ENCODE measurements at places on chromosomes 7 and 10.

DNA sequence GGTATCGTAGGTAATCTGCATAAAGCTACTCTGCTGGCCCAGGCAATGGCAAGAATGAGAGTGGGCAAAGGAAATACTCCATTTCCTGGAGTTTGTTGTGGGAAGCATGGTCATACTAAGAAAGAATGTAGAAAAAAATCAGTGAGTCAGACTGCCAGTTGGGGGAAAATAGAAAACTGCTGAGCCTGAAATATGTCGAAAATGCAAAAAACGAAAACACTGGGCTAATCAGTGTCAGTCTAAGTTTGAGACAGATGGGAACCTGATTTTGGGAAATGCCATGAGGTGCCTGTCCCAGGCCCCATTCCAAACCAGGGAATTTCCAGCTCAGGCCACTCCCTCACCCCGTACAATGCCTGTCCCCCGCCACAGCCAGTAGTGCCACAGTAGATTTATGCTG is 150.0 kb downstream of the ZNF33B start:
- DNase-seq, result no peak

DNA sequence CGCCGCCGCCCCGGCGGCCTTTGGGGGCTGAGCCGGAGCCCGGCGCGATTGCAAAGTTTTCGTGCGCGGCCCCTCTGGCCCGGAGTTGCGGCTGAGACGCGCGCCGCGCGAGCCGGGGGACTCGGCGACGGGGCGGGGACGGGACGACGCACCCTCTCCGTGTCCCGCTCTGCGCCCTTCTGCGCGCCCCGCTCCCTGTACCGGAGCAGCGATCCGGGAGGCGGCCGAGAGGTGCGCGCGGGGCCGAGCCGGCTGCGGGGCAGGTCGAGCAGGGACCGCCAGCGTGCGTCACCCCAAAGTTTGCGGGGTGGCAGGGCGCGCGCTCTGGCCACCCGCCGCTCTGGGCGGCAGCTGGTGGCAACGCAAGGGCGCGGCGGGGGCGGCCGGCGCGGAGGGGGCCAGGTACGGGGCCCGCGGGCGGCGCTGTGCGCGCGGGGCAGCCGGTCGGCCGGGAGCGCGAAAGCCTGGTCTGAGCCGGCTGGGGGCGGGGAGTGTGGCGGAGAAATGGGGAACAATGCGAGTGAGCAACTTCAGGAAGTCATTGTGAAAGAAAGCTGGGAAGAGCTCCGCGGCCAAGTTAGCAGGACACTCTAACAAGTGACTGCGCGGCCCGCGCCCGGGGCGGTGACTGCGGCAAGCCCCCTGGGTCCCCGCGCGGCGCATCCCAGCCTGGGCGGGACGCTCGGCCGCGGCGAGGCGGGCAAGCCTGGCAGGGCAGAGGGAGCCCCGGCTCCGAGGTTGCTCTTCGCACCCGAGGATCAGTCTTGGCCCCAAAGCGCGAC is at the start of gene IKZF1:
Gene IKZF1 (plus strand): TSS at position 588 of the 782 bp plus-strand sequence. CDS start 14,346 bp downstream, outside the sequence.
- peak; percentile 54 for DNase-seq

GRCh38 chr10:11687357-11687771 is 54.8 kb upstream of the ECHDC3 start:
- no peak for DNase-seq

GRCh38 chr10:128915630-128916029 is 551.4 kb upstream of the MGMT start:
- DNase-seq, result no peak

GRCh38 chr10:70974351-70974901 is 86.1 kb upstream of the PCBD1 start:
- DNase-seq, result no peak

DNA sequence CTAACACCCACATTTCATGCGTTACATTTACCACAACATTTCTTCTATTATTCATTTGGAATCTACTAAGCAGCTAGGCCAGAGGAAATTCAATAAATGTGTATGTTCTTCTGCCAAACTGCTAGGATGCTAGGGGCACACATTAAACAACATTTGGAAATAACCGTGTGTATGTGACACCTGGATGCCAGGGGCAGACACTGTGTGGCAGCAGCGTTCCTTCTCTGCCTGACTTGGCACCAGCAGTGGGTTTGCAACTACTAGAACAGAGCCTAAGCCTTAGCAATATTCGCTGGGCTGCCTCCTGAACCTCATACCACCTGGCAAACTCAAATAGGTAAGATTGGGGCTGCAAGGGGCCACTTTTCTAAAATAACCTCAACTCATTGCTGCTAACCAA is 182.1 kb downstream of the CHCHD3 start:
- DNase-seq, result no peak

DNA sequence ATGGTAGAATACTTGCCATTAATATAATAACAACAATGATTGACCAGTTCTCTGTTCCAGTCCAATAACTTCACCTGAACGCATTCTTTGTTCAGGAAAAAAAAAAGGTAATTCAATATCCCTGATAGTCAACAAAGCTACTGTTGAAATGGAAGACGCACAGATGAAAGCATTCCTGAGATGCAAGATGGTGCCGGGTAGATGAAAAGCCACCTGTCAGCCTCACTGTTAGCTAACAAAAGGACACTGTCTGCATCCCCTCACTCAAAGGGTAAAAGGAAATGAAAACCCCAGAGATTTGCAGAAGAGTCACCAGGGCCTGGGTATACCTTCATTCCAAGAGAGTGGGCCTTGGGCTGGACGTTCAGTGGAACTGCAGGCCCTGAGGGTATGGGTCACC is 357.4 kb downstream of the PLXNA4 start:
- DNase-seq, result no peak

- no peak for DNase-seq
These were observed 20.9 kb upstream of the CYP51A1 start for GRCh38 chr7:92155108-92155739.

DNA sequence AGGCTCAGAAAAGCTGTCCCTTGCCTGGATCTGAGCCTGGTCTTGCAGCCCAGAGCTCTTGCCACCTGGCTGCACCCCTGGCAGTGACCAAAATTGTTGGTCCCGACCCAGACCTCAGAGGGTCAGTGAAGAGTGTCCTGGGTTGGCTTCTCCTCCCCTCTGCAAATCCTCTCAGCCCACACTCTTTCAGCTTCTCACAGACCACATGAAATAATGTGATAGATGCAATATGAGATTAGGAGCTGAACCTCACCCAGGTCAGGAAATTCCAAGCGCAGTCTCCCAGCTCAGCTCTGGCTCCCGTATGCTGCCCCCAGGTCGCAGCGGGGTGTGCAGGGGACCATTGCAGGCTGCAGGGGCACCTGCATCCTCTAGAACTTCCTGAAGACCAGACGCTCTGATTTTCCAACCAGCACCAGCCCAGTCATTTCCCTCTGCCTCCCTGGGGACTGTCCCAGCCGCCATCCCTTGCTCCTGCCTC is 19.6 kb upstream of the RET start:
- DNase-seq, result no peak

- DNase-seq, result no peak
These were observed 67.7 kb downstream of the BMPR1A start for GRCh38 chr10:86824151-86824550.

GRCh38 chr10:109957092-109957797 is 33.9 kb upstream of the XPNPEP1 start:
- no peak for DNase-seq

DNA sequence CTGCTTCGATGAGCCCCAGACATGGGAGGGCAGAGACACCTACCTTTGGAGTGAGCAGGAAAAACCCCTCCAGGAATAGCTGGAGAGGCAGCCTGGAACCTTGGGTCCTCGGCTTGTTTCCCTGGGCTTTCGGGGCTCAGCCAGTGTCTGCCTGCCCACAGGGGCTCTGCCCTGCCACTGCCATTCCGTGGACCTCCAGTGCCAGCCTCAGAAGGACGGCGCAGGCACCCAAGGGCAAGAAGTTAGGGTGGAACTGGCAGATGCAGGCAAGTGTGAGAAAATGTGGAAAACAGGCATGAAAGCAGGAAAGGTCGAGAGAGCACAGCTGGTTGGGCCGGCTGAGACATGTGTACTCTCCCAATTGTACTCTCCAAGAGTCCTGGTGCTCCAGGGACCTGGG is 281.5 kb downstream of the GRID1 start:
- DNase-seq, result no peak

GRCh38 chr10:80500572-80501380 is 36.9 kb upstream of the SH2D4B start:
- DNase-seq, result peak; percentile 38

GRCh38 chr7:22676385-22676784 is 50.6 kb upstream of the IL6 start:
- DNase-seq, result no peak

DNA sequence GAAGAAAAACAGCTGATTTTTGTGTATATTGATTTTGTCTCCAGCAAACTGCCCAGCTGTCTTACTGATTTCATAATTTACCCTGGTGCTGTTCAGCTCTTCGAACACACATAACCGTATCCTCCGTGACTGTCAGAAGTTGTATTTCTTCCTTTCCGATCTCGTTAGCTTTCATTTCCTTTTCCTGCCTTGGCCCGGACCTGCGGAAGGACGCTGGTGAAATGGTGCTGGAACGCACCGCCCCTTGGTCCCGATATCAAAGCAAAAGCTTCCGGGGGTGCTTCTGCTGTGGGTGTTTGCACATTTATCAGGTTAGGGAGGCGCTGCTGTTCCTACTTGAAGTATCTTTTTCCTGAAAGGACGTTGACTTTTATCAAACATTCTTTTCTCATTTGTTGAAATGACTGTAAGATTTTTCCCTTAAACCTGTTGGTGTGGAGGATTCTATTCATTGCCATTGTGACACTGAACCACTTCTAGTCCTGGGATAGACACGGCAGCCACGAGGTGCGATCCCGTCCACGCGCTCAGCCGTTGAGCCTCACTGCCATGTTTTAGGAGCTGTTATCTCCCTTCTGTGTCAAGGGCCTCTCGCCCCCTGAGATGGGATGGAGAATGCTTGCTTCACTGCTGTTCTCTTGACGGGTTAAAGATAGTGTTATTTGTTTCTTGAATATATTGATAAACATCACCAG is 72.6 kb downstream of the FOXL3 start:
- DNase-seq, result peak; percentile 41

DNA sequence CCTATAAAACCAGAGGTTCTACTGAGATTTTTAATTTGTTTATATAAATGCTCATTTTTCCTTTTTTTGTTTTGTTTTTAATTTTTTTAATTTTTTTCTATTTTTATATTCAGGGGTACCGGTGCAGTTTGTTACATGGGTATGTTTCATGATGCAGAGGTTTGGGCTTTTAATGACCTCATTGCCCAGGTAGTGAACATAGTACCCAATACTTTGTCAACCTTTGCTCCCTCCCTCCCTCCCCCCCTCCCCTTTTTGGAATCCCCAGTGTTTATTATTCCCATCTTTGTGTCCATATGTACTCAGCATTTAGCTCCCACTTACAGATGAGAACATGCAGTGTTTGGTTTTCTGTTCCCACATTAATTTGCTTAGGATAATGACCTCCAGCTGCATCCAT is 94.4 kb upstream of the NEBL start:
- DNase-seq, result no peak

DNA sequence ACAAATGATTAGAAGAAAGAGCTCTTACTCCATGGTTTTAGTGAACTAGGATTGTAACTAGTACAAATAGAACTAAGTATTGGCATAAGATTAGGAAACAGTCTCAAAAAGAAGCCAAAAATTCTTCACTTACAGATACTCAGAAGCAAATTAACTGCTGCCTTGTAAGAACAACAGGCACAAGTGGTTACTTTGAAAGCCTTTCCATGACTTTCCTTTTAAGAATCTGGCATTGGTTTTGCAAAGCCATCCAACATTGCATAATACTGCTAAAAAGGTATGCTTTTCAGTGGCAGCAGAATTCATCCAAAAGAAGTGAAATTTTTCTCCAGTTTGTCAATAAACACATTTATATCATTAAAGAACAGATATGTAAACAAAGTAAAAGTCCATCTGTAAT is 126.8 kb upstream of the ODAD2 start:
- no peak for DNase-seq

- DNase-seq, result no peak
These were observed 514 bp downstream of the RADIL start for GRCh38 chr7:4883033-4883371.

DNA sequence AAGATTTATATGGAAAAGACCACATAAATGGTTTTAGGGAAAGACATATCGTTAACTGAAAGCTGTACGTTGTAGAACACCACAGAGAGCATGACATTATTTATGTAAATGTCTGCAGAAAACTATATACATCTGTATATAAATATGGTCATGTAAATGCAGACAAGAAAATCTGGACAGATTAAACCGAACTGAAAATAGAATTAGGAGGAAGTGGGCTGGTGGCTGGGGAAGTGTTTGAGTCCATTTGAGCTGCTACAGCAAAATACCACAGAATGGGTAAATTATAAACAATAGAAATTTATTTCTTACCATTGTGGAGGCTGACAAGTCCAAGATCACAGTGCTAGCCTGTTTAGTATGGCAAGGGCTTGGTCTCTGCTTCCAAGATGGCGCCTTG is 56.3 kb upstream of the USP6NL start:
- no peak for DNase-seq

- no peak for DNase-seq
These were observed 11.2 kb downstream of the GAD2 start for GRCh38 chr10:26227786-26228185.

GRCh38 chr7:47227762-47228177 is 354.1 kb downstream of the TNS3 start:
- DNase-seq, result peak; percentile 7

GRCh38 chr10:109966961-109967738 is 40.6 kb upstream of the ADD3 start:
- DNase-seq, result no peak

DNA sequence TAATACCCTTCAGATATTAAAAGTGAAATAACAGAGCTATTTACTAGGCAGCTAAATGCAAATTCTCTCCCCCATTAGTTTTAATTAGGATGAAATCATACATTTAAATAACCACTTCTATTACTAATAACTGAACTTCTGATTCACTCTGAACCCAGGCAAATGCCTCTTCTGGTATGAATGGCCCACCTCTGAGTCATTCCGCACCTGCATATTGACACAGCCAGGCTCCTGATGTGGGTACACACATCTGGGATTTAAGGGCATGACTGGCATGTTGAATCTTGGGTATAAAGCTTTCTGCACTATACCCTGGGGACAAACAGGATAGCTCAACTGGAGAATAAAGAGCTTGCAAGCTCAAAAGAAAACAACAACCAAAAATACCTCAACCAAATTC is 140.9 kb downstream of the AUTS2 start:
- DNase-seq, result no peak

- no peak for DNase-seq
These were observed 28.0 kb downstream of the MICU1 start for GRCh38 chr10:72597897-72598296.

- no peak for DNase-seq
These were observed 7.2 kb downstream of the TNS3 start for GRCh38 chr7:47574482-47575329.

- DNase-seq, result no peak
These were observed 84.6 kb upstream of the CAPZA2 start for GRCh38 chr7:116777651-116778281.
